Mesenchymal stem cell (in vitro differentiated cells and primary cell): ENCODE measurements at places on chromosomes 1 and 21.

DNA sequence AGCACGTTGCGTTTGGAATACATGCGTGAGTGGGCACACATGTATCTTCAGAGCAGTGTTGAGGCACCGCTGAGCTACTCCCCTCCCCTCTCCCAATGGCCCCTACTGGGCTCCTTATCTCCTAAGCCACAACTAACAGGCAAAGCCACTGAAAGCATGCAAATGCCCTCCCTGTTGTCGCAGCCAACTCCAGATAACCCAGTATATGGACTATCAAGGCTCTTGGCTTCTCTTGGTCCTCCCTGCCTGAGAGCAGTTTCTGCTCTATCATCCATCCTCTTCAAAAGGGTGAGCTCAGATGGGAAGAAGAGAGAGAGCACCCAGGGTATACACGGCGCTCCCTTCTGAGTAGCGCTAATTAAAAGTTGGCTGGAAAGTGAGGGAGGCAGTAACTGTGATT, 58.5 kb upstream of the CNTN2 start:
- H3K4me3 ChIP-seq, result no peak overlapping the region
- H3K4me1 ChIP-seq, result no peaks in the 10 kb centered on the region
- no peak overlapping the region for H3K27ac ChIP-seq
- no peaks in the 10 kb centered on the region for H3K36me3 ChIP-seq
- peaks cover 42% of the 10 kb centered on the region for H3K27me3 ChIP-seq

GRCh38 chr1:169072945-169073725, 33.4 kb upstream of the ATP1B1 start:
- no peaks in the 10 kb centered on the region for H3K36me3 ChIP-seq
- H3K27ac ChIP-seq, result no peak overlapping the region
- no peak for DNase-seq
- no peaks in the 10 kb centered on the region for H3K4me1 ChIP-seq
- no peak overlapping the region for H3K4me3 ChIP-seq

GRCh38 chr1:236011641-236012040, 53.2 kb downstream of the NID1 start:
- H3K36me3 ChIP-seq, result peaks cover 3% of the 10 kb centered on the region
- no peak overlapping the region for H3K4me3 ChIP-seq
- H3K4me1 ChIP-seq, result no peaks in the 10 kb centered on the region
- no peaks in the 10 kb centered on the region for H3K27me3 ChIP-seq
- H3K27ac ChIP-seq, result no peak overlapping the region

DNA sequence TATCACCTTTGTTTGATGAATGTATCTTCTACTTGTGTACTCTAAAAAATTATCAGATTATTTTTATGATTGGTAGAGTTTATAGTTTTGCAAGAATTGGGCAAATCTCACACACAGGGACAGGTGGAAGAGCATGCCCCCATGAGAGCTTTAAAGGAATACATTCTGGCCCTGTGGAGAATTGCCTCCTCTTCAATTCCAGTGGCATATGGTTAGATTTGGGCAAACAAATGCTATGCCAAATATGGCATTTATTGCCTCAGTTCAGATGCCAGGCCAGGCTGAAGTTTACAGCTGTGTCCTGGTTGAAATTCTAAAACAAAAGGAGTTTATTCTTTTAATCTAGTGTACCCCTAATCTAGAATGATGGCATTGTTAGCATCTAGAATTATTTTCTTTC, 162.4 kb upstream of the CACYBP start:
- H3K36me3 ChIP-seq, result no peaks in the 10 kb centered on the region
- no peak for DNase-seq
- H3K4me1 ChIP-seq, result no peaks in the 10 kb centered on the region
- no peaks in the 10 kb centered on the region for H3K27me3 ChIP-seq
- H3K4me3 ChIP-seq, result no peak overlapping the region

GRCh38 chr1:91754348-91754747, 131.6 kb downstream of the TGFBR3 start:
- no peak for DNase-seq
- peaks cover 1% of the 10 kb centered on the region for H3K4me1 ChIP-seq
- no peak overlapping the region for H3K4me3 ChIP-seq
- peaks cover 3% of the 10 kb centered on the region for H3K36me3 ChIP-seq

GRCh38 chr1:181135437-181135731, 46.9 kb downstream of the IER5 start:
- peaks cover 38% of the 10 kb centered on the region for H3K4me1 ChIP-seq
- H3K36me3 ChIP-seq, result no peaks in the 10 kb centered on the region
- H3K27ac ChIP-seq, result peak overlapping the region; percentile 94

DNA sequence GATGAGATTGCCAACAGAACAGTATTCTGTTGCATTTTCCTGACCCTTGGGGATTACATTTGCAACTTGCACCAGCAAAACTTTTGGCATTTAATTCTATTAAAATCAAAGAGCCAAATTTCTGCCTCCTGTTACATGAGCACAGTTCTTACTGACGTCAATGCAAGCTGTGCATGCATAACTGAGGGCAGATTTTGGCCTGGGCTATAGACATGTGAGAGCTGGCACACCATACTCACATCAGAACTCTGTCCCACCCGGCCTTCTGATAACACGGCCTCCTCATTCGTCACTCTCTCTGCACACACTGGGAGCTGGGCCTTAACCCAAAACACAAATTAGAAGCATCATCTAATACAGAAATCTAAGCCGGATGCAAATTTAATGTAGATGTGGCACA, 31.5 kb downstream of the PAPPA2 start:
- DNase-seq, result no peak
- no peaks in the 10 kb centered on the region for H3K27me3 ChIP-seq
- H3K36me3 ChIP-seq, result no peaks in the 10 kb centered on the region

GRCh38 chr1:118881751-118882150, 106.4 kb downstream of the TBX15 start:
- no peak for DNase-seq
- no peak overlapping the region for H3K27ac ChIP-seq
- H3K4me1 ChIP-seq, result peaks cover 1% of the 10 kb centered on the region
- no peak overlapping the region for H3K4me3 ChIP-seq

- H3K4me1 ChIP-seq, result no peaks in the 10 kb centered on the region
- H3K27me3 ChIP-seq, result no peaks in the 10 kb centered on the region
- no peaks in the 10 kb centered on the region for H3K36me3 ChIP-seq
These were observed 32.9 kb upstream of the L1TD1 start for GRCh38 chr1:62161711-62162110.

DNA sequence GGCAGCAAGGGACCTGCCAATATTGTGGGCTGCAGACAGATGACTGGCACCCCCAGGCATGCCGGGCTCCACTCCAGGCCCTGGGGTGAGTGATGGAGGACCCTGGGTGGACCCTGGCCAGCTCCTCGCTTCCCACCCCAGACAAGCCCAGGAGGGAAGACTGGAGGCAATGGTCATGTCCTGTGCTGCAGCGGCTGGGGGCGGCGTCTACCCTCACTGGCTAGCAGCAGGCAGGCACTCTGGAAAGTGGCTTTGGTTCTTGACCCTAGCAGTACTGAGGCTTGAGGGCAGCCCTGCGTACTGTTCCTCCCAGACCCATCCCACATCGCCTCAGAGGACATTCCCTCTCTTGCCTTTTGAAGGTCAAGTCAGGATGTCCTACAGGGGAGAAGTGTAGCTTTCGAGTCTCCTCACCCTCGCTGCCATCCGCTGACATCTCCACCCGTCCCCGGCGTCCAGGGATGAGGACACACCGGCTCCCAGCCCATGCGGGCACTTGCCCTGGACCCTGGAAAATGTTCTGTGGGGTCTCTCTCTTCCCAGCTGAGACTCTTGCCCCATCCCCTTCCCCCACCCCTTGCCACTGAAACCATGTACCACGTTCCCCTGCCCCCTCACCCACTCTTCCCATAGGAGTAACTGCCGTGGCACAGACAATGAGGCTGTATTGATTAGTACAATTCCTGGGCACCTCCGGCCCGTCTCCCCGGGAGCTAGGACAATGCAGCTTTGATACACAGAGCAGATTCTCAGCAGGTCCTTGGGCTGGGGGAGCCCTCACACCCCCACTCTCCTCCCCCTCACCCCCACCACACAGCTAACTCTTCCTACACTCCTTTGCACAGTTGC, 15.0 kb downstream of the SLC6A9 start:
- no peaks in the 10 kb centered on the region for H3K36me3 ChIP-seq
- DNase-seq, result no peak
- H3K4me1 ChIP-seq, result peaks cover 1% of the 10 kb centered on the region
- no peak overlapping the region for H3K27ac ChIP-seq

- H3K4me1 ChIP-seq, result peaks cover 1% of the 10 kb centered on the region
- no peaks in the 10 kb centered on the region for H3K27me3 ChIP-seq
- H3K4me3 ChIP-seq, result no peak overlapping the region
- DNase-seq, result no peak
These were observed 100.5 kb upstream of the COL11A1 start for GRCh38 chr1:103208844-103209243.

DNA sequence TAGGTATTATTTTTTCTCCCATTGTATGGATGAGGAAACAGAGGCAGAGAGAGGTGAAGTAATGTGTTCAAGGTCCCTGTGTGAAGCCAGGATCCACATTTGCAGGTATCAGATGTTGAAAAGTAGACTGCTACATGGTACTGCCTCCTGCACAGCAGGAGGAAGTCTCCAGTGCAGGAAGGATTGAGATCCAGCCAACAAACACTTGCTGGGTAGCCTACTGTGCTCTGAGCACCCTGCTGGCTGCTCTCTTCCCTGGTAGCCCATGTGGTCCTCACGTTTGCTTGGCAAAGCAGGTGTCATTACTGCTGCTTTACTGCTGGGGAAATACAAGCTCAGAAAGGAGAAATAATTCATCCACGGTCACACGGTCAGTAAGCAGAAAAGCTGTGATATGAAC, 21.3 kb upstream of the GRIK3 start:
- H3K4me1 ChIP-seq, result no peaks in the 10 kb centered on the region
- no peaks in the 10 kb centered on the region for H3K27me3 ChIP-seq
- DNase-seq, result no peak
- no peak overlapping the region for H3K27ac ChIP-seq
- H3K4me3 ChIP-seq, result no peak overlapping the region
- H3K36me3 ChIP-seq, result no peaks in the 10 kb centered on the region

GRCh38 chr1:66552287-66552686, 18.3 kb downstream of the SGIP1 start:
- no peak overlapping the region for H3K27ac ChIP-seq
- H3K4me3 ChIP-seq, result no peak overlapping the region
- H3K27me3 ChIP-seq, result no peaks in the 10 kb centered on the region
- DNase-seq, result no peak

DNA sequence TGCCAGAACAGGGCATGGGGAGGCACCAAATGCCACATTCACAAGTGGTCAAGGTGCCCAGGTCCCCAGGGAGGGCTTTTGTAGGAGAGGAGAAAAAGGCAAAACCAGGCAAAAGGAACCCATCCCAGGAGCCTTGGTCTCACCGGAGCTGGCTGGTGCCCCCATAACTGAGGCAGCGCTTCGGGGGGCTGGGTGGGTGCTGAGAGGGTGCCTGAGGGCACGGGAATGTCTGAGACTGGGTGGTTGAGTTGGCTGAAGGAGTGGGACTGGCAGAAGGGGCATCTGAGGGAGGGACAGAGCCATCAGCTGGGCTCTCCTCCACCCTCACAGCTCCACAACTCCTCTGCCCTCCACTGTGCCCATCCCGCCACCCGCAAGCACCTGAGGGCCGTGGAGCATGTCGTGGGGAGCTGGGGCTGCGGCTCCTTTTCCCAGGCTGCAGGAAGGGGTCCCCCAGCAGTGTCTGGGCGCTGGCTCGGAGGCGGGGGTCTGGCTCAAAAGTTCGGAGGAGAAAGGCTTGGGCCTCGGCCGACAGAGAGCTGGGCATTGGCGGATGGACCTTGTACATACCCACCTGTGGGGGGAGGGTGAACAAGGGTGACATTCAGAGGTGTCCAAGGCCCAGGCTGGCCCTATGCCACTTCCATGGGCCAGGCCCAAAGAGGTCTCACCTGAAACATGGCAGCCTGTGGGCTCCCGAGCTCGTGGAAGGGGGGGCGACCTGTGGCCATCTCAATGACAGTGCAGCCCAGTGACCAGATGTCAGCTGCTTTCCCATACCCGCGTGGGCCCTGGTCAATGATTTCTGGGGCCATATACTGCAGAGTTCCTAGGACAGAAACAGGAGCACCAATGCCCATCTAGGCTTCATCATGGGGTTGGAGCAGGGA, 8.5 kb downstream of the MAP3K6 start:
- H3K4me3 ChIP-seq, result no peak overlapping the region
- DNase-seq, result no peak
- H3K27me3 ChIP-seq, result no peaks in the 10 kb centered on the region
- H3K27ac ChIP-seq, result no peak overlapping the region

- H3K27ac ChIP-seq, result no peak overlapping the region
- no peaks in the 10 kb centered on the region for H3K4me1 ChIP-seq
- H3K4me3 ChIP-seq, result no peak overlapping the region
- no peak for DNase-seq
These were observed 889.7 kb downstream of the ADGRL2 start for GRCh38 chr1:82690411-82690810.

GRCh38 chr1:115166531-115167091, 77.3 kb upstream of the TSPAN2 start:
- no peak overlapping the region for H3K27ac ChIP-seq
- no peaks in the 10 kb centered on the region for H3K27me3 ChIP-seq
- H3K4me1 ChIP-seq, result no peaks in the 10 kb centered on the region

- H3K4me3 ChIP-seq, result peak overlapping the region; percentile 52
- H3K27me3 ChIP-seq, result no peaks in the 10 kb centered on the region
- no peaks in the 10 kb centered on the region for H3K36me3 ChIP-seq
- peak overlapping the region; percentile 58 for H3K27ac ChIP-seq
These were observed 43.8 kb downstream of the DDR2 start for GRCh38 chr1:162676087-162676486.

DNA sequence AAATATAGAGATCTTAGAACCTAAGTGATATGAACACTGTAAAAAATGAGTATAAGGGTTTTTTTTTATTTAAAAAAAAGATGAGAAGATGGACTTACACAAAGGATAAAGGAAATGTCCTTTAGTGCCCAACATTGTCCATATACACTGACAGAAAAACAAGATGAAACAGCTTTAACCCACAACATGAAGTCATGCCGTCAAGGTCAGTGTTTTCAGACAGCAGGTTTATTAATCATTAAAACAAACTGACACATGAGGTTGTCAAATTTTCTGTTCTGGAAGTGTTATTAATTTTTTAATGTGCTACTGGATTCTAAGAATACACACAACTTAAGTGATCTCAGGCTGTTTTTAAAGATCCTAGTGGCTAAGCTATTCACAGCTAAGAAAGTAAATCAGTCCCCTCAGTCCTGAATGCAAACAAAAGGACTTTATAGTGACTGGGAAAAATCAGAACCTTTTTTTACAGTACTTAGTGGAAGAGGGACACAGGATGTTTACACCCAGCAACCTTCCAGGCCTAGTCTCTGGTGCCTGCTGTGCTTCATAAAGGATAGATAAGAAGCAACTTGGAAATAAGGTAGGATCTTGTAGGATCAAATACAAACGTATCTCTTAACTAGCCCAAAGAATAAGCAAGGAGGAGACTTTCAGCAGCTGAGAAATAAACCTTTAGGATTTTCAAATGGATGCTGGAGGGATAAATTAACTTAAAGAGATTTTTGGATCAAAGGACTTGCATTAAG, 21.9 kb upstream of the PKN2 start:
- no peak overlapping the region for H3K4me3 ChIP-seq
- DNase-seq, result peak; percentile 25
- no peak overlapping the region for H3K27ac ChIP-seq
- no peaks in the 10 kb centered on the region for H3K4me1 ChIP-seq
- H3K36me3 ChIP-seq, result no peaks in the 10 kb centered on the region

GRCh38 chr21:41775149-41775472, 8.3 kb upstream of the RIPK4 start:
- no peaks in the 10 kb centered on the region for H3K36me3 ChIP-seq
- peaks cover 6% of the 10 kb centered on the region for H3K4me1 ChIP-seq
- no peak overlapping the region for H3K4me3 ChIP-seq
- no peak overlapping the region for H3K27ac ChIP-seq
- no peak for DNase-seq
